ENCODE measurements at places on chromosomes 12 and 14.
A peak's percentile ranks its signal among the peaks of the same experiment; 100 is the strongest.

- no peak for DNase-seq
Observed at GRCh38 chr14:32224737-32225377, 21.8 kb upstream of the RNU6-8 start.

- DNase-seq, result no peak
Observed at GRCh38 chr12:52310622-52311284, 10.4 kb downstream of the KRT83 start.

DNA sequence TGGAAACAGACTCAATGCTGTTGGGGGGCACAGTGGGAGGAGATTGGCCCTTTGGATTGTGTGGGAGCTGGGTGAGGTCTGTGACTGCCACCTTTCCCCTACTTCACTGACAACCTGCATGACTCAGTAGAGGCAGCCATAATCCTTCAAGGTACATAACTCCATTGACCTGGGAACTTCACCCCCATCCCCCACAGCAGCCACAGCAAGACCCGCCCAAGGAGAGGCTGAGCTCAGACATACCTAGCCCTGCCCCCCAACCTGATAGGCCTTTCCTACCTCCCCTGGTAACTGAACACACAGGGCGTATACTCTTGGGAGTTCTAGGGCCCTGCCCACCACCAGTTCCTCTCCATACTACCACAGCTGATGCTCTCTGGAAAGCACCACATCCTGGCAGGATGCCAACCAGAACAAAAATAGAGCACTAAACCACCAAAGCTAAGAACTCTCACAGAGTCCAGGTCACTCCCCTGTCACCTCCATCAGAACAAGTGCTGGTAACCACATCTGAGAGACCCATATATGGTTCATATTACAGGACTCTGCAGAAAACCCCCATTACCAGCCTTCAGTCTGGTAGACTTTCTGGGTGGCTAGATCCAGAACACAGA lies 703.9 kb downstream of the FSCB start:
- DNase-seq, result no peak

- DNase-seq, result no peak
Observed at GRCh38 chr14:70595443-70596185, 4.8 kb downstream of the MED6 start.

GRCh38 chr12:46354802-46355199 lies 17.8 kb downstream of the SLC38A2 start:
- DNase-seq, result no peak

- no peak for DNase-seq
Observed at GRCh38 chr12:127546721-127547505, 720.1 kb upstream of the TMEM132C start.

DNA sequence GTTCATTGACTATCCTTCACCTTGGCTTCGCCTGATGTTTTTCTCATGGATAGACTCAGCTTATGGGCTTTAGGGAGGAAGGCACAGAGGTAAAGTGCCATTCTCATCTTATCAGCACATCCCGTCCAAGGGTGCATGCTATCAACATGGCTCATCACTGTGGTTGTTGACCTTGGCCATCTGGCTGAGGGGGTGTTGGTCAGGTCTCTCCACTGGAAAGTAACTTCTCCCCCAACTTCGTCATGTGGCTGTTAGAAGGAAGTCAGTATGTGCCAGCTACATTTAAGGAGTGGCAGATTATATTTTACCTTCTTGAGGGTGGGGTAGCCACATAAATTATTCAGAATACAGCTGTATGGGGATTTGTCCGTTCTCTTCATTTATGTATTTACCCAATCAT lies 68.9 kb downstream of the EML1 start:
- no peak for DNase-seq

DNA sequence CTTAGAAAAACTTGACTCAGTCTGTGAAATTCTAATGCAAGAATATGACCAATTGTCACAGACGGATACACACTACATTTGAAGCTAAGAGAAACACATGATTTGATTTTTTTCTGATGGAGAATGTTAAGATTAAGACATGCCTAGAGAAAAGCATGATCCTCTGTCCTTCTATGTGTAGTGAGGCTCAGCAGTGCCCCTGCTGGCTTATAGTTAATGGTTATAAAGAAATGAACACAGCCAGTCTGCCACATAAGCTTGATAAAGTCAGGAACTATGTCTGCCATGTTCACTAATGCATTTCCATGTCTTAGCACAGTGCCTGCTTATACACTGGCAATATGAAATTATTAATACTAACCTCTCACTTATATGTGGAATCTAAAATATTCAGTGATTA lies 168.1 kb upstream of the DAAM1 start:
- no peak for DNase-seq

GRCh38 chr12:6341417-6342139 lies at the start of gene TNFRSF1A:
TSS of gene TNFRSF1A (minus strand) at chr12:6342076. CDS start at chr12:6341814, 262 bp downstream.
- no peak for DNase-seq

DNA sequence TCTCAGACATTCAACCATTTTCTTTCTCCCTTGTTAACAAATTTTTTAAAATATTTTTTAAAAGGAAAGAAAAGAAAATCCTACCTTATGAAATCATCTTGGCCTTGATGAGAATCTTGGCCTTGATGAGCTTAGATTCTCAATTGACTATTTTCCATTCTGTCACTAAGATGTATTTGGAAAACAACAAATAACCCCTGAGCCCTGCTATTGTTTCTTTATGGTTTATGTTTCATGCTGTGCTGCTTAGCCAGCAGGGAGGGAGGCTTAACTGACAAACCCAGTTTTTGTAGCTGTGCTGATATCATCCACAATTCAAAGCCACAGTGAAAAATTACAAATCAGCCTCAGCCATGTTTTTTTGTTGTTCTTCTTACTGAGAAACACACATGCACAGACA lies 404.1 kb downstream of the RAD51B start:
- no peak for DNase-seq

DNA sequence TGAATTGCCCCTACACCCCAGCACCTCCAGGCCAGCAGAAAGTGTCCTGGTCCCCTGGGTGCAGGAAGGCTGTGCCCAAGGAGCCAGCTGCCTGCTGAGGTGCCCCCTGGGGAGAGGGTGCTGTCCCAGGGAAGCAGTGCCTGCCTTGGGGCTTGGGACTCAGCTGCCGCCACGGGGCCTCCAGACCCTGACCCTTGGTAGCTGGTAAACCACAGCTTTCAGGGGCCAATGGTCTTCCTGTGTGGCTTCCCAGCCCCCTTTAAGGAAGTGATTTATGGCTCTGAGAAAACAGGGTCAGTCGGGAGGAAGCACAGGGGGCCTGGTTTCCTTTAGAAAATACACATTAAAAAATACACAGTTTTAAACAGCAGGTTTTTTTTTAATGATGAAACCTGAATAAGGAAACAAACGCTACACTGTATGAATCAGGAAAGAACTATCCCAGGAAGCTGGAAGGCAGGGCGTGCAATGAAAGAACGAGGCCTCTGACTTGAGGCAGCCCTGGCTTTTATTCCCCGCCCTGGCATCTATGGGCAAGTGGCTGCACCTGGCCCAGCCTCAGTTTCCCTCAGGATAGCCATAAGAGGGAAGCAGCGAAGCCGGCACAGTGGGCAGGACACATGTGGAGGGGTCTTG lies 40.6 kb upstream of the EML1 start:
- no peak for DNase-seq

DNA sequence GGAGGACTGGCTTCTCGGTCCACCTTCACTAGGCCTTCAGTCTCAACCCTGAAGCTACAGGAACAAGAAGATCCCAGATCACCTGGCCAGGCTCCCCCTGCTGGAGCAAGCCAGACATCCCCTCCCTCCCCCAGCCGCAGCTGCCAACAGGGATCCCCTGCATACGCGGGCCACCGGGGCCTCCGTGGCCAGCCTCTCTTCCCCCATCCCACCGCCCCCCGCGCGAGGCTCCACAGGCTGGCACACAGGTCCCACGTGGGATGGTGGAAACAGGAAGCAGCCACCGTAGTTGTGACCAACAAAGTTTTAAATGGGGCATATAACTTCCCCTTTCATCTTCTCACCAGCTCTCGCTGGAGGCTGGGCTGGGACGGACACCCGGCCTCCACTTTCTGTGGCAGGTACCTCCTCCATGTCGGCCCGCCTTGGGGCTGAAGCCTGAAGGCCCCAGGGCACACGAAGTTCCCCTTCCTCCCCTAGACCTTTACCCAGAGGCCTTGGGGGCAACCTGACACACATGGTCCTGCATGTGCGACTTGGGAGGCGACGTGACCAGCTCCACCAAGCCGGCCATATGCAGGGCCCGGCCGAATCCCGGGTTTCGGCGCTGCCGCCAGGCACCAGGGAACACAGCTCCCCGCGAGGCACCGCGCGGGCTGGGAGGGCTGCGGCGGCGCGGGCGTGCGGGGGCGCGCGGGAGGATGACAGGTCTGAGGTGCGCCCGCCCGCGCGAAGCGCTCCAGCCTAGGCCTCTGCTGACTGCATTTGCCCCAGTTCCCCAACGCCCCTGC lies 44.4 kb upstream of the PNMA1 start:
- DNase-seq, result peak; percentile 49

- no peak for DNase-seq
Observed at GRCh38 chr14:32977913-32978312, 39.2 kb downstream of the NPAS3 start.

DNA sequence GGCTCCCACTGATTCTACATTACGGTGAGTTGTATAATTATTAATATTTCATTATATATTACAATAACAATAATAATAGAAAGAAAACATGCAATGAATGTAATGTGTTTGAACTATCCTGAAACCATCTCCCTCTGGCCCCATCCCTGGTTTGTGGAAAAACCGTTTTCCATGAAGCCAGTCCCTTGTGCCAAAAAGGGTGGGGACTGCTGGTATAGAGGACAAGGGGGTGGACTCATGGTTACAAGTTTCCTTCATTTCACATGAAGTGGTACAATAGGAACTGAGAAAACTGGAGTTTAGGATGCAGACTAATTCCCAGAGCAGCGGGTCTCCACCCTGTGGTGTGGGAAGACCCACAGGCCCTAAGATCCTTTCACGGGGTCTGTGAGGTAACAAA lies 3.0 kb upstream of the C1RL start:
- DNase-seq, result no peak

GRCh38 chr12:116703214-116703795 lies 34.6 kb downstream of the SPRING1 start:
- DNase-seq, result peak; percentile 36

DNA sequence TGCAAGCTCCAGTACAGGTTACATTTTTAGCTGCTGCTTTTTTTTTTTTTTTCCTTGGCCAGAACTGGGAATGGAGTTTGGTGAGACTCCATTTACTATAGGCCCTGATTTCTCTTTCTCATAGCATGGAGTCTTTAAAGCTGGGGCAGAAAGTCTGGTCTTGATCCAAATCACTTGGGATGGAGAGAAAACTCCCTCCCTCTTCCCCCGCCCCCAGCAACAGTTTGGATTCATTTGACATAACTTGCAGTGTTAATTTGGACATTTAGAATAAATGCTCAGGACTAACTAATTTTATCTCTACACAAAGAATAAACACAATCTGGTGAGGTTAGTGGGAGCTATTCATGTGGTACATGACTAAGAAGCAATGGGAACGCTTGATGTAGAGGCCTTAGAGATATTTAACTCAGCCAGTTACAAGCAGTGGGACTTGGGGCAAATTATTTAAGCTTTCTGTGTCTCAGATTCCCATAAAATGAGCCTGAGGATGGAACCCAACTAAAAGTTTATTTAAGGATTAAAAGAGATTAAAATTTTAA lies 107.3 kb upstream of the ARHGAP5 start:
- DNase-seq, result no peak

DNA sequence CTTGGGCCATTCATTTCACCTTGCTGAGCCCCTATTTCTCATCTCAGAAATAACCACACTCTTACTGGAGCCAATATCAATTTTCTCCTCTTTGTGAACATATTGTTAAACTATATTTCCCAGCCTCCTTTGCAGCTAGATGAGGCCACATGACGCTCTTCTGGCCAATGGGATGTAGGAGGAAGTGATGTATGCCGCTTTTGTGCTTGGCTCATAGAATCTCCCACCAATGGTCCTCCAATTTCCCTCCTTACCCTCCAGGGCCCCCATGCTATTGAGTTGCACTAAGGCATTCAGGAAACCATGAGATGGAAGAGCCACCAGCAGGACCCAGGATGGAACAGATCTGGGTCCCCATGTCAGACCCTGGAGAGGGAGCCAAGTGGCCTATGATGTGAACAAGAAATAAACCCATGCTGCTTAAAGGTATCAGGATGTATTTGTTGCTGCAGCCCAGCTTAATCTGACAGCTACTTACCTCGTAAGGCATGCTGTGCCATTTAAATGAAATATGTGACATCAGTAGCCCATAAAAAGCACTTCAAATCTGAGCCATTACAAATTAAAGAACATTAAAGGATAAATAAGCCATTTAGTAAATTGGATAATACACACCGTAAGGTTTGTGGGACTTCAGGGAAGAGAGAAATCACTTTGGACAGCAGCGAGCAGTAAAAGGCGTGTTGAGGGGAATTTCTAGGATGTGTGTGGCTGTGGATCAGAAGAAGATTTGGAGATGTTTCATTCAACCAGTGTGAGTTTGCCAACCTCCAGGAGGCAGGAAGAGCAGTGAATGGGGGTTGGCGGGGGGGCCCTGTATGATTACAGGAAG lies 24.4 kb upstream of the BDKRB2 start:
- DNase-seq, result no peak

GRCh38 chr12:44464180-44464579 lies 411.9 kb downstream of the NELL2 start:
- no peak for DNase-seq

DNA sequence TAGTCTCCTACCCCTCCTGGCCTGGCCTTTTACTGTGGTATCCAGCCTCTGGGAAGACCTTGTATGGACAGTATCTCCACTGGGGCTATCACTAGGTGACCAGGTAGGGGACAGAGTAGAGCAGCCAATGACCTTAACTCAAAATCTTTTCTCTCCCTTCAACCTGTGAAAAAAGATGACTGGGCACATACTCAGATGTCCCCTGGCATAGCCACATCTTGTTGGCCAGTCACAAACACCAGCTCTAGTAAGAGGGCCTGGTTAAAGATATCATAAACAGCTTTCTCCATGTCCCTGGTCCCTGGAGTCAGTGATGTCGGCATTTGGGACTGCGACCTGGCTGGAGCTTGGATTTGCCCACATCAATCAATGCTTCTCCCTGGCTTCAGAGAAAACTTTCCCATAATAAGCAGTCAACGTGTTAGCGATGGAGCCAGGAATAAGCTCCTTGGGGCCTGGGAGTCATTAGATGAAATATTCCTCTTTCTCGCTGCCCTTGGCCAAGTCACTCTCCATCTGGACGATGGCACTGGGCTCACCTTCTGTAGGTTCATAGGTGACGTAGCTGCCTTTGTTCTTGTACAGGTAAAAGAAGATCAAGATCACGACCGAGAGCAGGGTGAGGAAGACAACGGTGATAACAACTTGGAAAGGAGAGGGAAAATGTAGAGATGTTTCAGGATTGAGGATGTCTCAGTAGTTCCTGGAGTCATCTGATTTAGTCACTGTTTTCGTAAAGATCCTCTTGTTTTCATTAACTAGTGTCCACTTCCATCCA lies 7.0 kb downstream of the DAZAP2 start:
- no peak for DNase-seq

GRCh38 chr14:71651228-71651627 lies 281.0 kb upstream of the RGS6 start:
- DNase-seq, result no peak

All from stimulated activated CD8-positive, alpha-beta memory T cell treated with anti-CD3 and anti-CD28 coated beads, Interleukin-4, amount 100 ng/mL, for 1 hour (primary cell).